ENCODE measurements at places on chromosomes 7 and 10. TPM values are rescaled to one million over a fixed set of nuclear protein-coding genes. Genes with fewer than 3 reads are reported as not detected.

Gene RAPGEF5
- 0.53 TPM for total RNA-seq

Gene CDH23
- total RNA-seq, result 1.7 TPM

Gene ANKRD16
- total RNA-seq, result 3.3 TPM

Gene PRLHR
- total RNA-seq, result not detected

- no peak for DNase-seq
Observed at GRCh38 chr7:23222439-23223030, 24.0 kb upstream of the GPNMB start.

GRCh38 chr7:140541513-140542227 is 62.4 kb upstream of the MKRN1 start:
- no peak for DNase-seq

DNA sequence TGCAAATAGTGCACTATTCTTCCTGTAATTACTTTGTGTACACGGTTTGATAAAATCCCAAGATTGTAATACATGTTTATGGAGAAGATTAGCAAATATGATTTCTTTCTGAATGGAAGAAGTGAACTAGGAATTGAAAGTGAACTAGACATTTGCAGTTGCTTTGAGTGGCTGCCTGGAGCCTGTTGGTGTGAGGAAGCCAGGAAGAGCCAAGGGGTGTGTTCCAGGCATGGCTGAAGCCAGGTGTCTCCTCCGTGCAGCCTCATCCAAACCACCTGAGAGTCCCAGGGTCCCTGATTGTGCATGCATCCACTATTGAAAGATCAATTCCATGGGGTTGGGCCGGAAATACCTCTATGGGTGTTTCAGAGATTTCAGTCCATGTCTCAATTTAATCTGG is 253.1 kb upstream of the SHH start:
- no peak for DNase-seq

- no peak for DNase-seq
Observed at GRCh38 chr10:69845574-69846292, 44.0 kb downstream of the COL13A1 start.

DNA sequence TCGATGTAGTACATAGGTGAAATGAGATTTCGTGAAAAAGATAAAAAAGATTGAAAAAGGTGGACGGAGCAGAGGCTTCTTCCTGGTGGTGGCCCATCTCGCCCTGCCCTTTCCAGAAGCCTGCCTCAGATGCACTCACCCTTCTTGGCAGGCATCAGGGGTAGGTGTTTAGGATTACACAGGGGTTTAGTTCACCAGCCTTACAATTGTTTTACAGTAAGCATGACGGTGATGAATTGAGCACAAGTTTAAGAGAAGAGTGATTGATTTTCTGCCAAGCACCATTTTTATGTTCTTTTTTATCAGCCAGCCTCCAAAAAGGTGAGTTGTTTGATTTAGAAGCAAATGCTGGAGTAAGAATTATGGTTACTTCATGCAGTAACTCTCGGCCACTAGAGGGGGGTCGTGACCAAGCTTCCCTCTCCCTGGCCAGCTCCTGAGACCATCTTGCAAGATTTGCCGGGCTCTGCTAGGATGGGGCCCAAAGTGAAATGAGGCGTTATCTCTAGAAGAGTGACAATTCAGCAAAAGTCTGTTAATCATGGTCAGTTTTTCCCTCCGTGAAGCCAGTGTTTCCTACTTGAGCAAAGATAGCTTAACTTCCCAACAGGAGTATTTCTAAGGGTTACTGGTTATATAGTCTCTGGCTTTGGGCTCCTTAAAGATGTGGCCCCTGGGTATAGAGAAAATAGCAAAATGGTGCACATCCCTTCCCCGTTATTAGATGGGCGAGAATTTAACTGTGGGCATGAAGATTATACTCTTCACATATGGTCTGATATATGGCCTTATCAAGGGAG is 228.8 kb downstream of the BMPER start:
- no peak for DNase-seq

DNA sequence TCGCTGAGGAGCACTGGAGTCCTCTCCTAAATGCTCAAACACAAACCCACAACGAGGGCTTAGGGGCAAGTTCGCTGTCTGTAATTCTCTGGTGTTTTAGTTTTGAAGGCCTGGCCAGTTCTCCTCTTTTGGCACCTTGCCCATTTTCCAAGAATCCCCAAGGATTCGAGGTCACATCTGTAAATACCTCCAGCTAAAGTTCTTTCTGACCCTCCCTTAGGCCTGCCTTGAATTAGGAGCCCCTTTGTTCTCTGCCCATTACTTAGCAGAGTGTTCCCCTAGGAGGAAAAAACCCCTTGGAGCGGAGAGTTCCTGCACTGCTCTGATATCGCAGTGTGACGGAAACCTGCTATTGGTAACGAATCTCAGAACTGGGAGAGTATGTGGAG is 743 bp upstream of the PYROXD2 start:
- DNase-seq, result no peak

GRCh38 chr10:28913436-28914237 is 236.3 kb downstream of the BAMBI start:
- no peak for DNase-seq

DNA sequence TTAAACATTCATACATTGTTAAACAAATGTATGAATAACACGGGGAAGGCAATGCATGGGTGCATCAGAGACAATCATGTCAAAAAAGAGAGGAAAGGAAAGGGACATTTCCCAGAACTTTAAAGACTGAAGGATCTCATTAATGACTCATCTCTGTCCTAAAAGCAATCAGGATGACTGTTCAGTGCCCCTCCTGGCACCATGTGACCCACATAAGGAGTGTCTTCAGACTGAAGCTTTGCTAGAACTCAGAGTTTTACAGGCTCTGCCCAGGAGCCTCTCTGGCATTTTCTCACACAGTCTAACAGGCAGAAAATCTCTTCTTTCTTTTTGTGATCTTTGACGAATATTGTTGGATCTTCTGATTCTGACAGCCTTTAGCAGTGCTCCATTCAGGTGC is 315.3 kb downstream of the OTUD1 start:
- DNase-seq, result no peak

GRCh38 chr7:114426824-114427223 is 12.2 kb downstream of the FOXP2 start:
- no peak for DNase-seq

GRCh38 chr10:100041306-100042002 is 31.7 kb upstream of the DNMBP start:
- no peak for DNase-seq

- DNase-seq, result no peak
Observed at GRCh38 chr7:97868788-97869187, 3.4 kb downstream of the ASNS start.

DNA sequence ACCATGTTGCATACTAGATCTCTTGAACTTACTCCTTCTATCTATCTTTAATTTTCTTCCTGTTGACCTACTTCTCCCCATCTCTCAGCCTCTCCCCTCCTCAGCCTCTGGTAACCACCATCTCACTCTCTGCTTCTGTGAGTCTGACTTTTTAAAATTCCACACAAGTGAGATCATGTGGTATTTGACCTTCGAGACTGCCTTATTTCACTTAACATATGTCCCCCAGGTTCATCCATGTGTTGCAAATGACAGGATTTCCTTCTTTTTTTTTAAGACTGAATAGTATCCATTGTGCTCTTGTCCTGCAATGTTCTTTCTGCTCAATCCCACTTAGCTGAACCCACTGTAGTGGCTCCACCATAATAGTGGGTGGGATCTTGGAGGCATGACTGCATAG is 51.4 kb upstream of the DNAJC1 start:
- DNase-seq, result no peak

Measured in activated naive CD4-positive, alpha-beta T cell treated with anti-CD3 and anti-CD28 coated beads, Interleukin-2, amount 50 U/mL, for 72 hours (primary cell).